ENCODE measurements at places on chromosomes 3 and 15.

DNA sequence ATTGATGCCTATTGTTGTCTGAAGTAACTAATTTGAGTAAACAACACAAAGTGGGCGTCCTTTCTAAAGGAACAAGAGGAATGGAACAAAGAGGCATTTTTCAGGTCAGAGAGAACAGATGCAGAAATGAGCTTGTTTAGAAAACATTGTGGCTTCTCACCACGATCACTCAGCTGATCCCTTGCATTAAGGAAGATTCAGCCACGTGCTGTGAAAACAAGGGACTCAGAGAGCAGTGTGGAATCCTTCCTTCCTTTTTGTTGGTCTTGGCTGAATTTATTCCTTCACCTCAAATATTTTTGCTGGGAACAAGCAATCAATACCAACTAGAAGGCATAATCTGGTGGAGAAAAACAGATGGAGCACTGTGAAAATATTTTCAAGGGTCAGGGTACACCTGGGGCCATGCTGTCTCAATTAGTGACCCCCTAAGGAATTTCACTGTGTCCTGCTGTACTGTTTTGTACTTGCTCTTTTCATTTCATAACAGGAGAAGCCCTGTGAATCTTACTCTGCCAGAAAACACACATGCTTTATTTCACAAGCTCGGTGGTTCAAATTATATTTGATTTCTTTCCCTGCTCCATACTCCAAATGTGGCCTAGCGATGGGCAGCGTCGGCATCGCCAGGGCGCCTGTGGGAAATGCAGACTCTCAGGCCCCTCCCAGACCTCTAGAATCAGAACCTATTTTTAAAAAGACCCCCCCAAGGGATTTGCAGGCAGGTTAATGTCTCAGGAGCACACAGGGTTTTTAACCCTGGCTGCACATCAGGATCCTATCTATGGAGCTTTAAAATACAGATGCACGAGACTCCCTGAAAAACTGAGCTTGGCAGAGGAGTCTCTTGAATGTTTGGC is 11.6 kb upstream of the SLC6A20 start:
- DNase-seq: peak; percentile 27

DNA sequence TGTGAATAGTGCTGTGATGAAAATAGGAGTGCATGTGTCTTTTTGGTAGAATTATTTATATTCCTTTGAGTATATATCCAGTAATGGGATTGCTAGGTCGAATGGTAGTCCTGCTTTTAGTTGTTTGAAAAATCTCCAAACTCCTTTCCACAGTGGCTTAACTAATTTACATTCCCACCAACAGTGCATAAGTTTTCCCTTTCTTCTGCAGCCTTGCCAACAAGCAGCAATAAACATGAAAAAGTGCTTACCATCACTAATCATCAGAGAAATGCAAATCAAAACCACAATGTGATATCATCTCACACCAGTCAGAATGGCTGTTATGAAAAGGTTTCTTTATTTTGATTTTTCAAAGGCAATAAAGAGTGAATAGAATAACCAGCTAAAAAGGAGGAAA is 1105.9 kb downstream of the NAALADL2 start:
- no peak for DNase-seq

GRCh38 chr3:11560746-11561145 is 83.0 kb downstream of the VGLL4 start:
- DNase-seq: no peak

GRCh38 chr15:78761891-78762385 is 49.3 kb downstream of the ADAMTS7 start:
- DNase-seq: no peak

GRCh38 chr3:44510000-44510368 is 32.5 kb upstream of the ZNF445 start:
- peak; percentile 0 for DNase-seq

- DNase-seq: no peak
These were observed 96.5 kb upstream of the TLE3 start for GRCh38 chr15:70194266-70194665.

- no peak for DNase-seq
These were observed 3.7 kb downstream of the EHD4 start for GRCh38 chr15:41968701-41969100.

DNA sequence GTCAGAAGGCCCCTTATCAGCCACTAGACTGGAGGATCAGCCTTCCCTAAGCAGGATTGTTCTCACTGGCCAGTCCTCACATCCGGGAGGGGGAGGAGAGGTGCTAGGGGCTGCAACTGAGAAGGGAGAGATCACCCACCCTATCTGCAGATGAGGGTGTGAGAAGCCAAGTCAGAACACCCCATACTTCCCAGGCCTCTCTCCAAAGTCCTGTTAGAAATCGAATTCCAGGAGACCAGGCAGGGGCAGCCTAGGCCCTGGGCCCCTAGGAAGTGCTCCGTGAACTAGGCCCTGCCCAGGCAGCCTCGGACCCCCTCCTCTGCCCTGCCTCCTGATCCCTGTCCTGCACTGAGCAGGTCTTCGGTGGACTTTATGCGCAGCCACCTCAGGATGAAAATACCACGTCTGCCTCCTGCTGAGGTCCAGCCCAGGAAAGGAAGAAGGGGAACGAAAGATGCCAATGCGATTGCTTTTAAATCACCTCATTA is 933 bp downstream of the DZIP1L start:
- DNase-seq: no peak

DNA sequence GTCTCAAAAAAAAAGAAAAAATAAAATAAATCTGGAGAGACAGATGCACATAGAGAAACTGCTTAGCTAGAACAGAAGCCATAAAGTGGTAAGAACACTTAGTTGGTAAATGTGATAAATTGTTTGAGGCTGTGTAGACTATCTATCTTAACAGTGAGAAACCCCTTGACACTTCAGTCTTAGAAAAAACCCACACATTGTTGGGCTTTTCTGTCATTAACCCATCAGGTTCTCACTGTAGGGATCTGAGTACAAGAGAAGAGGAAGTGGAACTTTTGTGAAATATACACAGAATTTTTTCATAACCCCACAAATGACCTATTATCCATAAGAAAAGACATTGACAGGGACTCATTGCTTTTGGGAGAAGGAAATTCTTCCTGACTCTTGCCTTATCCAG is 24.4 kb downstream of the TP63 start:
- DNase-seq: no peak

All from COR-L47 (cell line).